ENCODE measurements at places on chromosomes 13 and 19.

DNA sequence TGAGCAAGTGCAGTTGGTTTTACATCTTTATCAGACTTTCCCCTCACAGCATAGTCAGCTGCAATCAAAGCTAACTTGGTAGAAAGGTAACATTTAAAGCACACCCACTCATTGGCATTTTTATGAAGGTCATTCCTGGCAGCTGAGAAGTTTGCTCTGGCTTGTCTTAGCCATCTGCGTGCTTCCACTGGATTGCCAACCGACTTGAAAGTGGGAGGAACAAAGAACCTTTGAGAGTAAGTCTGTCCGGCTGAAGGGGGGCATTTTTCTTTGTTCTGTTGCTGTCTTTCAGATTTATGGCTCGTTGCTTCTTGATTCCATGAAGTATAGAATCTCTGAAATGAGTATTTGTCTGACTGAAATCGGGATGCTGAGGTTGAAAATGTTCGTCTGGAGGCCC, 103.1 kb downstream of the SACS start:
- DNase-seq = no peak

DNA sequence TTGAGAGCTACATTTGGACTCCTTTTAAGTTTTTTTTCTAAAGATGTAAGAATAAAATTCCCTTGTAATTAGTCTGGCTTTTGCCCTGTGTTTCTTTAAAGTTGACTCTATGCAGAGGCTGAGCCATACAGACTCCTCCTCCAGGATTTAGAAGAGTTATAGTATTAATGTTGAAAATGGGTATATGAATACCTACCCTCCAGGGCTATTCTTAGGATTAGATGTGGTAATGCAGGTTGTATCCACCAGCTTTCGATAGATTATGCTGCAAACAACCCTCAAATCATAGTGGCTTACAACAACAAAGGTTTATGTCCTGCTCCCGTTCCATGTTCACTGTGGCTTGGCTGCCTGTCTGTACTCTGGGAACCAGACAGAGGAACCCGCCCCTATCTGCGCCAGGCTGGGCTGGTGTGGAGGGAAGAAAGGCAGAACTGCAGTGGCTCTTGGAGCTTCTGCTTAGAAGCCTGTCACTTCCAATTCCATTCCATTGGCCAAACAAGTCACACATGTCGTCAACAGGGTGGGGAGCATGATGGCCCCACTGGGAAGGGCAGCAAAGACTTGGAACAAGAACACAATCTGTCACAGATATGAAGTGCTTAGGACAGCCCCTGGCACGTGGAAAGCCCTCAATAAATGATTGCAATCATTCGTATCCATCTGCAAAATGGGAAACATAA, 290.8 kb downstream of the FOXO1 start:
- no peak for DNase-seq

DNA sequence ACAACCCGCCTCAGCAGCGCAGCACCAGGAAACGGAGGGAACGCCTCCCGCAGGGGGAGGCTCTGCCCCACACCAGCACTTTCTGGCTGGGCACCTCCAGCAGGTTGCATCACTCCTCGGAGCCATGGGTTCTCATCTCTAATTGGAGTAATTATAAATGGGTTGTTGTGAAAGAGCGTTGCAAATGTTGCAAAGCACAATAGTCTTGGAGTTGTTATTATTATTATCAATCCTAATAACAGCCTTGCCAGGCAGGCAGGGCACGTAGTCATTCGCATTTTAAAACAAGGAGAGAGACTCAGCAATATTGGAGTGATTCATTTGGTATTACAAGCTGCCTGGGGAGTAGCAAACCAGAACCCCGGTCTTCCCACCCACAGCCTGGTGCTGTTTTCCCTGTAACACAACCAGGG, 108.6 kb upstream of the GJB6 start:
- DNase-seq = no peak

GRCh38 chr19:55149078-55150003, at the start of gene TNNT1:
TSS of gene TNNT1 (minus strand) at chr19:55149206. CDS start at chr19:55147157, 2,049 bp downstream.
- no peak for DNase-seq

All from esophagus squamous epithelium (tissue), 5 donors.